ENCODE measurements at places on chromosomes 2 and 18. TPM values are rescaled to one million over a fixed set of nuclear protein-coding genes. Genes with fewer than 3 reads are reported as not detected.
A peak's percentile ranks its signal among the peaks of the same experiment; 100 is the strongest.

- peak; percentile 54 for DNase-seq
Observed at GRCh38 chr18:12658426-12659138, 675 bp upstream of the SPIRE1 start.

RGPD4 gene
- total RNA-seq: 0.72 TPM

DNA sequence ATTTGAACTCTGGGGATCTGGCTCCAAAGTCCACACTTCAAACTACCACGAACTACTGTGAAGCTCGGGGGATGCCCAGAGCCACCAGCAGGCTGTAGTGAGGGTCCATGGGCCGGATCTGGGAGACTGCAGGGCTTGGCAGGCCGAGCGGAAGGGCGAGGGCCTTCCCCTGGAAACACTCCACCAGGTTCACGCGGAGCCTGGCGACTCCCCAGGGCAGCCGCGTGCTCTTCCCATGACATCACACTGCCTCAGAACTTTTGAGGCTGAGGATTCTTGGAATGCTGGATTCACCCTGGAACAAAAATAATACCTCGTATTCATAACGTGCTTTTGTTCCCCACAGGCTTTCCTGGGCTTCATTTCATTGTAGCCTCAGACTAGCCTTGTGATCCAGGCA lies 201.0 kb downstream of the SMAD7 start:
- DNase-seq: no peak

- no peak for DNase-seq
Observed at GRCh38 chr2:98912957-98913915, 22.8 kb downstream of the CRACDL start.

MYO5B gene
- total RNA-seq: 0.07 TPM

- no peak for DNase-seq
Observed at GRCh38 chr2:148978026-148978685, 60.3 kb upstream of the LYPD6B start.

DNA sequence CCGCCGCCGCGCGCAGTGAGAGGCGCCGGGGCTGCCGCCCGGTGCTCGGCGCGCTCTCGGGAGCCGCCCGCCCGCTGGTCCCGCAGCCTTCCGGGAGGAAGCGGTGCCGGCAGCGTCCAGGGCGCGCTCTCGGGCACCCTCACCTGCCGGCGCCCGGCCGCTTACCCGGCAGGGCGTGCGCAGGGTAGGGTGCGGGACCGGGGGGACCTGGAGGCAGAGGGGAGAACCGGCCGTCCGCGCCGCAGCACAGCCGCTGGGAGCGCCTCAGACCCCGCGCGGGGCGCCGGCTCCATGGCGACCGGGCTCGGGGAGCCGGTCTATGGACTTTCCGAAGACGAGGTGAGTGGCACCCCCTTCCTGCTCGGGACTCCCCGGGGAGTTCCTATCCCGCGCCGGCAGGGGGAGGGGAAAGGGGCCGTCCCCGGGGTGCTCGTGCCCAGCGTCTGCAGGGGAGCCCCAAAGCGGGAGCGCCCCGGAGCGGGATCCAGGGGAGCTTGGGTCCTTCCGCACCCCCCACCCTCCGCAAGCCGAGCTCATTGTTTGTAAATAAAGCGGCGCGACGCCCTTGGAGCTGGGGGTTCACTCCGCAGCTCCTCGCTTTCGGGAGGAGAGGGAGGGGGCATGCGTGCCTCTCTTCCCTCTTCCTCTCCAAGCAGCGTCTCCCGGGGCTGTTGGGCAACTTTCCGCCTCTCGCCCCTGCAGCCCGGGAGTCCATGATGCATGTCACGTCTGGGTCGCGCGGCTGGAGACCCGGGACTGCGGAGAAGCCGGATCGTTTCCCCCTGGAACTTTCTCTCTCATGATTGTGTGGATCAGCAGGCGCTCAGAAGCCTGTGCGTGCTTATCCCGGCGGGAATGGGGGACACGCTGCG lies 580 bp downstream of the NEDD4L start:
- peak; percentile 34 for DNase-seq

DNA sequence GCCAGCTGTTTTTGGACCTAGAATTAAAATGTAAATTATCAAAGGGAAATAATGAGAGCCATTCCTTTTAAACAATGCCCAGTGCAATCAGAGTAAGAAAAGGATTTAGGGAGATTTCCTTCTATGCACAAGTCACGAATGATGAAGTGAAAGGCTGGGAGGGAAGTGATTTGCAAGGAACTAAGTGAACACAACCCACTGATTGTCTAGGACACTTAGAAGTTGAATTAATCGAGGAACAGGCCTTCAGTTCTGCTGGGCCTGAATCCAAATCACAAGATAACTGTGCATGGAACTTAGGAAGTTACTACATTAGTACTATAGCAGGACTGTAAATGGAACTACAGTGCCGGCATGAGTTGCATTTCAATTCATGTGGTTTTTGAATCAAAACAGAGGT lies 17.7 kb downstream of the MAP2 start:
- DNase-seq: no peak

DNA sequence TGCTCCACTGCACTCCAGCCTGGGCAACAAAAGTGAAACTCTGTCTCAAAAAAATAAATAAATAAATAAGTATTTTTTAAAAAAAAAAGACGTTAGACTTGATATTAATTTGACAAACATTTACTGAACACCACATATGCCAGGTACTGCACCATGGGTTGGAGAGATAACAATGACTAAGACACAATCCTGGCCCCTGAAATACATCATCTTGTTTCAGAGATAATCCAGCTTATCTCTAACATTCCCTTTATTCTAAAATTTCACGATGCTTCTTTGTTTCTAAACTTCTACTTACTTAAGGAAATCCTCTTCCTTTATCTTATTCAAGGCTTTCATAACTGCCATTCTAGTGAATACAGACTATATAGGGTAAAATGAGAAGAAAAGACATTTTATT lies 55.0 kb upstream of the PEX13 start:
- DNase-seq: no peak

GRCh38 chr18:57445488-57446319 lies 10.5 kb downstream of the ONECUT2 start:
- DNase-seq: no peak

- no peak for DNase-seq
Observed at GRCh38 chr2:210768329-210768910, 212.0 kb downstream of the CPS1 start.

PLEK gene
- total RNA-seq: 23.0 TPM

GRCh38 chr2:156999661-157000060 lies 257.8 kb upstream of the GALNT5 start:
- no peak for DNase-seq

GRCh38 chr2:148994341-148994740 lies 44.2 kb upstream of the LYPD6B start:
- DNase-seq: no peak

GRCh38 chr2:113176696-113177355 lies 3.1 kb downstream of the PSD4 start:
- DNase-seq: no peak

- DNase-seq: no peak
Observed at GRCh38 chr2:186546846-186547245, 43.0 kb upstream of the ITGAV start.
